ENCODE measurements at places on chromosomes 7 and 10.

- no peak for DNase-seq
These were observed 246.7 kb downstream of the KLF6 start for GRCh38 chr10:3538291-3538655.

GRCh38 chr10:423178-423577 lies 266.3 kb downstream of the DIP2C start:
- DNase-seq: no peak

DNA sequence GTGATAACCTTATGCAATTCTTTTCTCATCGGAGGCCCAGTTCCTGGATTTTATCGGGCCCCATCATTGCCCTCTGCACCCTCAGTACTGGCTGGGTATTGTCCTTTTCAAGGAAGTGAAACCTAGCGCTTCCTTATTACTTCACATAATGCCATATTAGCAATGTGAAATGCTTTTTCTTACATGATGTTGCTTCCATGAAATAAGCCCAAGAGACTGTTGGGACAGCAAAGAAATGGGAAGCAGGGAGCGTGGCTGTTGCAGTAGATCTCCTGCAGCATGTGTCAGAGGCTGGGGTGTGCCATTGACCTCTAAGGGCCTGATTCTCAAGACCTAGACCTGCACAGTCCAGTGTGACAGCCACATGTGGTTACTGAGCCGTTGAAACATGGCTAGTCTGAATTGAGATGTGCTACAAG lies 8.1 kb downstream of the CHN2 start:
- no peak for DNase-seq

GRCh38 chr7:133530682-133531081 lies 277.8 kb downstream of the EXOC4 start:
- no peak for DNase-seq

DNA sequence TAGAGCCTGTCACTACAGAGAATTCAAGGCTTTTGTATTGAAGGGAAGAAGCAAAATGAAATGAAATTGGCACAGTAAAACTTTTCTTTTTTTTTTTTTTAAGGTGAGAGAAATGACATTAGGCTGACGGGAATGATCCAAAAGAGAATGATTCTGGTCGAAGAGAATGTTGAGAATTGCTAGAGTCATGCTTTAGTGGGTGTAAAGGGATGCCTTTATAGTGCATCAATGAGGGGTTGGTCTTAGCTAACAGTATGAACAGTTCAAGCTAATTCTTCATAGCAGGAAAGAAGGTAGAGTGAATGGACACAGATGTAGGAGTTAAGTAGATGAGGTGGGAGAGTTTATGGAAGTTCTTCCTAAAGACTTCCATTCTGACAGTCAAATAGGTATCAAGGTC lies 32.3 kb upstream of the LSM8 start:
- DNase-seq: no peak

GRCh38 chr10:61902445-61903220 lies 1.1 kb downstream of the ARID5B start:
- peak; percentile 55 for DNase-seq

DNA sequence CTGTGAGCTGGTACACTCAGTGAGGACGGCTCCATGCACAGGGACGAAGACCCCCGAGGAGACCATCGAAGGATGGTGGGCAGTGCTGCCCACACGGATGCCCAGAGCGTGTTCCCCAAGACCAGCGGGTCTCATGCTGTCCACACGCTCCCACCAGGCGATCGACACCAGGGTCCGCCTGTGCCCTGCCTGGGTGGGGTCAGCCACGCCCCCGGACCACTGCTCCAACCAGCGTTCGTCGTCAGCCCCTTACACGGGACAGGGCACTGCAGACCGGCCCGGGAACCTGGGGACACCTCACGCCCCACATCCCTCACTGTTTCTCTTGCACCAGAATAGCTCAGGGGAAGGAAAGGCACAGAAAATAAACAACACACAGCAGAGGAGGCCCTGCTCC lies 223.5 kb downstream of the DNAJB6 start:
- no peak for DNase-seq

DNA sequence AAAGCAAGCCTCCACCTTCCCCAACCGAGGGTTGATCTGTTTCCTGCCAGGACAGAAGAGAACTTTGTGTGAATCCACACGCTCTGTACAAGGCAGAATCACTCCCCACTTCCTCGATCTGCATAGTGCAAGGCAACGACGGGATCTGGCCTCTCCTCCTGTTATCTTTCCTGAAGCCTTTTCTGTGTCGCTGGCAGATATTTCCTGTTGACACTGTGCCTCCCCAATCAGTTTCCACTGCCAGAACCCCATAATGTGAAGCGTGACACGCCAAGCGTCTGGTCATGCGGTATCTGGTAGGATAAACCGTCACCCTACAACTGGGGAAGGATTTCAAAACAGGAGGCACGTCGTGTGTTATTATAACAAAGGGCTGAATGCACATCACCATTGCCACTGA lies 57.2 kb downstream of the FAM171A1 start:
- no peak for DNase-seq

DNA sequence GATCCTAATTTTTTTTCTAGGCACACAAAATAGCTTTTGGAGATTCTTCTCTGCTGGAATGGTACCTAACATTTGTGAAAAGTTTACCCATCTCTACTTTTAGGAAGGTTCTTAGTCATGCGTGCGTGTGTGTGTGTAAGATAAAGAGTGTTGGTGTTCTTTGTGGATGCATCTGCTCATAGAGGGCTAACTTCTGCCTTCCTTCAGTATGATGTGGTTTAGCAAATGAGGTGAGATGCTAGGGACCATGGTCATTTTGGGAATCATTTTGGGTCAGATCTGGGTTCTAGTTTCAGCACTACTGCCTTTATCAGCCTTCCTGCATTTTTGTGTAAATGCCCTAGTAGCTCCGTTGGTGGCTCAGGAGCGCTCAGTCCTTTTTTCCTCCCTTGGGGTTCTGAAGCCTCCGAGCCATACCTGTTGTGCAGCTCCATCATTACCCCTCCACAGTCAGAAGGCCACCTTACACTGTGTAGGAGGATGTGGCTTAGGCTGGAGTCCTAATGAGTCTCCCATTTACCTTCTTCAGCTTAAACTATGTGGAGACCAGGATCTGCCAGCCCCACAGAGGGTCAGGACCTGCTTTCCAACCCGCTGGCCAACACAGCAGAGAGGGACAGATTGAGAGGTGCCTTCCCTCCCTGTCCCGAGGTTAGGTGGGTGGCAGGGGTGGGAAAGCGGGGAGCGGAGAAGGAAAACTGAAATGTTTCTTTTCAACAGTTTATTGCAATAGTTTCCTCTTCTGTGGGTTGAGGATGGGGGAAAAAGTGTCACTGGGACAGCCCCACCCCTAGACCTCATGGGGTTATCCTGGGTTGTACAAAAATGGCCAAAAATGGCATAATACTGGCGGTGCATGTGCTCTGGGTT lies 31.2 kb downstream of the TSPAN14 start:
- no peak for DNase-seq

DNA sequence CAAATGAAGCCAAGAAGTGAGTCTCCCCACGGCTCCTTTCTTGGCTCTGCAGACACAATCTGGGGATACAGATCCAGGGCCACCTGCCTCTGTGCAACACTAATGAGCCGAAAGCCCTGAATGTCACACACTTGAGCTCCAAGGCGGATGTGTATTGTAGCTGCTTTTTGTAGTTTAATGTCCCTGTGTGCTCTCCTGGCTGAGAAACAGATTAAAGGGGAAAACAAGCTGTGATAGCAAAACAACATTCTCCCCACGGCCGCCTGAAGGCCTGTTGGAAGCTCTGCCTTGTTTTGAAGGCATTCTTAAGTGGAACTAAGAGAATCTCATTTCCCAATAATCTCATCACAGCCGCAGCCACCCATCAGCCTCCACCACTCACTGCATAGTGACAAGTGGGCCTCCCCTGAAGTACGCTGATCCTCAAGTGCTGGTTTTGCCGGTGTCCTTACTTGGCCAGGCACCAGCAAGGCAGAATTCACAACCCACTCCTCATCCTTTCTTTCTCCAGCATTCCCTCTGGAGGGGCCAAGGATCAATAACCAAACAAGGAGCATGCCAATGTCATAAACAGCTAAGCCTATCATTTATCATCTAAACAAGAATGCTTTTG lies 44.4 kb upstream of the AMPH start:
- DNase-seq: no peak

- DNase-seq: no peak
These were observed 76.7 kb downstream of the EZH2 start for GRCh38 chr7:148807436-148807835.

GRCh38 chr7:73971322-73971703 lies 56.7 kb upstream of the ELN start:
- no peak for DNase-seq

DNA sequence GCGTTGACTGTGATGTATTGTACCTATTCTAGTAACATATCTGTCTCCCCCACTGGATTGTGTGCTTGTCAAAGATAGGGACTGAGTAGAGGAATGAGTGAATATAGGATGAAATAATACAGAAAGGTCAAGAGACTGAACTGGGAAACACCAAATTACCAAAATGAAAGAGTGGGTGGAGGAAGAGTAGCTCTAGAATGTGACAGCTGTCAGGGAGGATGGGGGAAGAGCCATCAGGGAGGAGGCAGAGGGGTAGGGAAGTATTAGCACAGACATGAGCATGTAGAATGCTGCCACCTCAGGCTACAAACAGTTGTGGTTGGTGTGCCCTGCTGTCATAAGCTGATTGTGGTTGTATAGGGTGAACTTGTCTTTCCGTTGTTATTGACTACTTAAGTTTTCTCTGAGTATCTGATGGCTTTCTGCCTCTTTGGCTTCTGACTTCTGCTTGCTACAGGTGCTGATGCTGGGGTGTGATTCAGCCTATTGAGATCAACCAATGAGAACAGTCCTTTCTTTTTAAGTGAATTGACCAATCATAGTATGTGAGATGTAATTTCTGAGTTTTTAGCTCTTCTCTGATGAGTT lies 5.6 kb downstream of the CCSER2 start:
- DNase-seq: peak; percentile 59

DNA sequence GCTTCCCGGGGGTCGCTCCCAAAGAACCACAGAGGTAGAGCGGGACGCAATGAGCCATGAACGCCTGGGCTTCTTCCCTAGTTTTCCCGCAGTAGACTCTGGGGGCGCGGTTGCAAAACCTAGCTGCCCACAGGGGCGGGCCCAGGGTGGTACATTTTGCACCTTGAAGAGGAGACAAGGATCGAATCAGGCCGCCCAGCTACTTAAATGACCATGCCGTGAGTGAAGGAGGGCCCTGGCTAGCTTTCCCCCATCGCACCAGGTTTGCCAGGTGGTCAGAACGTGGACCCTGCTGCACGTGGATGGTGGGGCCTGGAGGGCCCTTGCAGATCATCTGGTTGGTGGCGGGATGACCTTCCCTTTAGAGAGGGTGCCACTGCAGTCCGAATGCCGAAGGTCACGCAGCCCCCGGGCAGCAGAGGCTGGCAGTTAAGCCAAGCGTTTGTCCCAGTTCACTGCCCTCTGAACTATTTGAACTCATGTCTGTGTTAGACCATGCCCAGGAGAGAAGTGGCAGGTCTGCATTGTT lies 604 bp upstream of the SHTN1 start:
- DNase-seq: no peak

DNA sequence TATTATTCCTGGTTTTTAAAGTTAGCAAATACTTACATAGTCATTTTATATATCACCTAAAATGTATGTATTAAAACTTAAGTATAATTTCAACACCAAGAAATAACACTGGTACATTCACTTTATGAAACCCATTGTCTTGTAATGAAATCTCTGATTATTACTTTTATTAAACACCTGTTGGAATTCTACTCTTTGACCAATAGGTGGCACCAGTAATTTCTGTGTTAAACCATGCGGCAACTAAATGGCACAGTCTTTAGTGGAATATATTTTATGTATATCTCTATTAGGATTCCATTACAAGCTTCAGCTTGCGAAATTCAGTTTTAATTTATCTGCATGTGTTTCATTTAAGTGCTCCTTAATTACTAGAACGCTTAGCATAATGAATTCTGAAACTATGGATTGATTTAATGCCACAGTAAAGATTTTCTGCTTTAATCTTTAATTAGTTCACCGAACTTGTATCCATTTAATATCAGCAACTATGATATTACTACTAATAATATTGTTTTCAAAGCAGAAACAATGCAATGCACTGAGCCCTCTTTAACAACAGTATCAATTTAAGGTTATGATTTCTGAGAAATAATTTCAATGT lies 181.3 kb downstream of the MAGI2 start:
- no peak for DNase-seq

- no peak for DNase-seq
These were observed 1.3 kb downstream of the ADAM22 start for GRCh38 chr7:87935384-87935706.

- no peak for DNase-seq
These were observed 90.1 kb upstream of the ANKRD1 start for GRCh38 chr10:91010952-91011351.

- DNase-seq: no peak
These were observed 15.3 kb upstream of the ADAM22 start for GRCh38 chr7:87918740-87919139.

- no peak for DNase-seq
These were observed 293.7 kb upstream of the POM121L12 start for GRCh38 chr7:52741670-52742290.

DNA sequence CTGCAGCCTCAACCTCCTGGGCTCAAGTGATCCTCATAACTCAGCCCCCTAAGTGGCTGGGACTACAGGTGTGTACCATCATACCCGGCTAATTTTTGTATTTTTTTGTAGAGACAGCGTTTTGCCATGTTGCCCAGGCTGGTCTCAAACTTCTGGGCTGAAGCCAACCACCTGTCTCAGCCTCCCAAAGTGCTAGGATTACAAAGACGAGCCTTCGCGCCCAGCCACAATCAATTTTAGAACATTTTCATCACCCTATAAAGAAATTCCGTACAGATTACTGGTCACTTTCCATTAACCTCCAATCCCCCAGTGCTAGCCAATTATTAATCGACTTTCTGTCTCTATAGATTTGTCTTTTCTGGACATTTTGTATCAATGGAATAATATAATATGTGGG lies 32.3 kb upstream of the PALS2 start:
- no peak for DNase-seq

DNA sequence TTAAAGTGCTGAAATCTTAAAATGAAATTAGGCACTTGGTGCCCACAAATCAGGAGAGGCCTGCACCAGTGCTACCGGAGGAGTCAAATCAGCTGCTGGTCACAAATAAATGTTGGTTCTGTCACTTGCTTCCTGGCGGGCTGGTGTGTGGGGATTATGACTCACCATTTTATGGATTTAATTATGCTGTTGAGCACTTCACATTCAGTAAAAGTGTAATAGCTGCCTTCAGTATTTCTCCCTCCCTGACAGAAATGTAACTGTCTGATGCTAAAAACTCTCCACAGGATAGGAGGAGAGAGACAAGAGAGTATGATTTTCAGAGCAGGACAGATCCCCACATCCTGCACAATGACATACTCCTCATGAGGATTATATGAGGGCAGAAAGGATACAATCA lies 186.0 kb downstream of the JAZF1 start:
- DNase-seq: no peak

- DNase-seq: no peak
These were observed 10.4 kb downstream of the INPP5F start for GRCh38 chr10:119736220-119736619.

- no peak for DNase-seq
These were observed 8.7 kb downstream of the GALNTL5 start for GRCh38 chr7:151964951-151965350.

- no peak for DNase-seq
These were observed 115.9 kb upstream of the CACUL1 start for GRCh38 chr10:118870467-118871243.

Measured in CD4-positive, alpha-beta T cell (primary cell).